ENCODE measurements at places on chromosomes 13 and 19.
A peak's percentile ranks its signal among the peaks of the same experiment; 100 is the strongest.

DNA sequence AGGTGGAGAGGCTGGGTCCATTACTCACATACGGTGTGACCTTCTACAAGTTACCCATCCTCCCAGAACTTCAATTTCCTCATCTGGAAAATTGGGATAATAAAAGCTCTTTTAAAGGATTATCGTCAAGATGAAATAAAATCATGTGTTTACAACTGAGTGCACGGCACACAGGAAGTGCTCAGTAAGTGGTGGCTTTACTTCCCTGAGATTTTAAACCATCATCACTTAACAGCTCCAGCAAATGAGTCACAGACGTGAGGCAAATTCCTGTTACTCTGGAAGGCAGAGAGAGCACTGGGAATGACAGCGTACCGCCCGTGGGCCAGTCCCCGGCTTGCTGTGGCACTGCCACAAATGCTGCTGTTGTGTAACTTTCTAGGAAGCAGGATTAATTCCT is 64.1 kb downstream of the MRPL57 start:
- no peak for DNase-seq

GRCh38 chr19:55695511-55696290 is 20.7 kb downstream of the EPN1 start:
- peak; percentile 72 for DNase-seq

DNA sequence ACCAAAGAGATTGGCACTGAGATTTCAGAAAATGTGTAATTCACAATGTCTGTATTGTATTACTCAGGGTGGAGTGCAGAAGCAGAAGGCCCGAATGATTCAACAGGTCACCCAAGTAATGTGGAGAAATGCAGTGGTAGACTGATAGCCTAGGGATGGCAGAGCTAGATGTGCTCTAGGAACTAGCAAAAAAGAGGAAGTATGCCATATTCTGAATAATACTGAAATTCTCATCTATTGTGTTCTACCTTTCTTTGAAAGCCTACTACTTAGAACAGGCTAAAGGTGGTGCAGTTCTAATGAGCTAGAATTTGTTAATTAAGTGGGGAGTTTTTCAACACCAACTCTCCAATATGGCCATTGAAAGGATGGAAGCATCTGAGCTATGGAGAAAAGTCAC is 1449.8 kb upstream of the MIR17HG start:
- no peak for DNase-seq

- DNase-seq = peak; percentile 100
Measured at GRCh38 chr19:3606690-3607289, at the start of gene TBXA2R. TBXA2R (minus strand) TSS chr19:3606875; CDS start chr19:3600634, 6,241 bp downstream.

DNA sequence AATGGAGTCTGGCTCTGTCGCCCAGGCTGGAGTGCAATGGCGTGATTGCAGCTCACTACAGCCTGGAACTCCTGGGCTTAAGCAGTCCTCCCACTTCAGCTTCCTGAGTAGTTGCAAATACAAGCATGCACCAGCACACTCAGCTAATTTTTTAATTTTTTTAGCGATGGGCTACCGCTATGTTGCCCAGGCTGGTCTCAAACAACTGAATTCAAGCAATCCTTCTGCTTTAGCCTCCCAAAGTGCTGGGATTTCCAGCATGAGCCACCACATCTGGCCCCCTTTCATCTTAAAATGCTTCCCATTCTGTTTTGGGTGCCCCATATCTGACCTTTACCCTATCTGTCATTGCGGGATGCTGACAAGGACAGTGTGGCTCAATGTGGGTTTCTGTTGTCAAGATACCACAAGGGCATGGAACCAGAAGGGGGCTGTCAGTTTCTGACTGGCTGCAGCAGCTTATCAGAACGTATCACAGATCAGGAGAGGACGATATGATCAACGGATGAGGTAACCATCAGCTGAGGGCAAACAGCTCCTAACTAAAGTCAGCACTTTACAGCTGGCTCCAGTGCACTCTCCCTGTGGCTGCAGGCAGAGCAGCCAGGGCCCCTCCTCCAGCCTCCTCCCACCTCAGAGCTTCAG is 32.4 kb downstream of the GPR42 start:
- no peak for DNase-seq

GRCh38 chr19:6087074-6087571 is 23.2 kb downstream of the RFX2 start:
- no peak for DNase-seq

- DNase-seq = no peak
Measured at GRCh38 chr13:25432691-25433090, 60.9 kb downstream of the ATP8A2 start.

- no peak for DNase-seq
Measured at GRCh38 chr13:110236831-110237261, 70.1 kb downstream of the COL4A1 start.

- peak; percentile 21 for DNase-seq
Measured at GRCh38 chr13:110055089-110055488, 251.9 kb downstream of the COL4A1 start.

DNA sequence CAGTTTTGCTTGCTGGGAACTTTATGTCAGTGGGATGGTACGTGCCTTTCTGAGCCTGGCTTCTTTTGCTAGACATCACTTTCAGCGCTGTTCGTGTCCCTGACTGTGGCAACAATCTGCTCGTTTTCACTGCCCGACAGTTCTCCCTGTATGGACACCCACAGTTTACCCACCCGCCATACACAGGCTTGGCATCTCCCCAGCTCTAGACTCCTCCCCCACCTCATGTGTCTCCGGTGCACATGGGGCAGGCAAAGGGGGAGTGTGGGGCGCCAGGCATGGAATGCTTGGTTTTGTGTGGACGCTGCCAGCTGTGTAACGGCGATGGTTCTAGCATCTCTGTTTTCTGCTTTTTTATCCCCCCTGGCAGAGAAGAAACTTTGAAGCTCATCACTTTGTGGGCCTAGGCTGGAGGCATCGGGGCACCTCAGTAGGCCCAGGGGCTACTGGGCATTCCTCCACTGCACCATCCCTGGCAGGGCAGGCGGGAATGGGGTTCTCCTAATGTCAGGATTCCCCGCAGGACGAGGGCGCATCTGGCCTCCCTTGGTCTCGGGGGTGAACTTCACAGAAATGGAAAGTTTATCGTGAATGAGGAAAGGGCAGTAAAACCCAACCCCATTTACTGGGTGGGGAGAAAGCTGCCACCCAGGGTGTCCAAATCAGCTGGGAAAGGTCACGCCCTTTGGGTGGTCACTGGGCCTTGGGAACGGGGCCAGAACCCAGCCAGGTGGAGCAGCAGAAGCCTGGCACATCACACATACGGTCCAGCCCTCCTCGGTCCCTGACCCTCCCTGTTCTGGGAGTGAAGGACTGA is 60.8 kb downstream of the CEBPG start:
- peak; percentile 6 for DNase-seq

DNA sequence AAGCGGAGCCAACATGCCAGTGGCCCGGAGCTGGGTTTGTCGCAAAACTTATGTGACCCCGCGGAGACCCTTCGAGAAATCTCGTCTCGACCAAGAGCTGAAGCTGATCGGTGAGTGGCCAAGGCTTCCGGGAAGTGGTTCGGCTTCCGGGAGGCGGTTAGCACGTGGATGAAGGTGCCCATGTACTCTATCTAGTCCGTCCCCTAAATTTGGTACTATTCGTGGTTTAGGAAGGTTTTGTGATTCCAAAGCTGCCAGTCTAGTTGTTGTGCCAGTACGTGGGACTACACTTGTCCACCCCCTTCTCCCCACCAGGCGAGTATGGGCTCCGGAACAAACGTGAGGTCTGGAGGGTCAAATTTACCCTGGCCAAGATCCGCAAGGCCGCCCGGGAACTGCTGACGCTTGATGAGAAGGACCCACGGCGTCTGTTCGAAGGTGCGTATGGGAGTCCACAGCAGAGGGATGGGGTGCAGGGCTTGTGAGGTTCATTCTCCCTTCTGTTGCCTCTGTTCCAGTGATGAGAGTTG is 579 bp downstream of the RPS9 start:
- DNase-seq = no peak

DNA sequence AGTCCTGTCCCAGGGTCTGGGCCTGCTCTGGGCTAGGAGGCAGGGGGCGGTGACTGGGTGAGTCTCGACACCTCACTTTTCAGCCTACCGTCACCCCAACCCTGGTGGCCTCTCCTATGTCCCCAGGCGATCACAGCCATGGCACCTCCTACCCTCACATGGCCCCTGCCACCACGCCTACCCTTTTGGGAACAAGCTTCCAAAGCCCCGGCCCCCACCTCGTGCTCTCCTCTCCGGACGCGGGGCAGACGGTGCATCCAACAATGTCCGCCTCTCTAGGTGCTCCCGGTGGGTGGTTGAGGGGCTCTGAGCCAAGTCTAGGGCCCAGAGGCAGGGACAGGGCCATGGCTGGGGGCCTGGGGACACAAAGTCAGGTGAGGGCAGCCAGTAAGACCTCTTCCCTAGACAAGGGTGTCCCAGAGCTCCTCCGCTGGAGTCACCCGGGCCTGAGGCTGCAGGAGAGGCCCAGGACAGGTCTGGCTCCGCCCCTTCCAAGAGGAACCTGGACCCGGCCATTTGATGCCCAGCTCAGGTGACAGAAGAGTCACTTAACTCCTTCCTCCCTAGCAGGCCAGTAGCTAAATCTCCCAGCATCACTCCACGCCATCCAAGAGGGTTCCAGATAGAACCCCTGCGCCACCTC is at the start of gene SYNE4:
Gene SYNE4, minus strand, starts transcription at position 478 of the 643 bp plus-strand sequence. Its CDS starts 132 bp downstream, at position 346.
- peak; percentile 80 for DNase-seq

GRCh38 chr13:29905845-29906244 is 55.4 kb upstream of the UBL3 start:
- no peak for DNase-seq

DNA sequence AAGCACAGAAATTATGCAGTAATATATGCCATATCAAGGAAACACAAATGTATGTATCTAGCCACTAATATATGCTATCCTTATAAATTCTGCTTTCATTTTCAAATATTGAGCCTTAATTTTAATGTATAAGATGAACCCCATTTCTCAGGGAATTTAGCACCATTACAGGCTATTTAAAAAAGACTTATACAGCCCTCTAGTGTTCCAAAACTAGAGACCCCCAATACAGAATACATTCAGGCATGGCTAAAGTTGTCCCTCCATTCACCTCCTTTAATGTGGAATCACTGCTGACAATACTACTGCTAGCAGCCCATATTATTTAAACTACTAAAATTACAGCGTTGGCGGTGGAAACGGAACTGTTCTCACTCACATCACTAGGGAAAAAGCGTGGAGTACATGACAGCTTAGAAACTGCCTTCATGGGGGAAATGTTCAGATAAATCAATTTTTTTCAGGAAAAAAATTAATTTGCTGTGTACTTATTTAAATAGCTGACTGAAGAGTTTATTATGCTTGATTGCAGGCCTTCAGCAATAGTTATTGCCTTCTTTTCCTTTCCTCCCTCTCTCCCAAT is 541.0 kb downstream of the PCDH9 start:
- no peak for DNase-seq

DNA sequence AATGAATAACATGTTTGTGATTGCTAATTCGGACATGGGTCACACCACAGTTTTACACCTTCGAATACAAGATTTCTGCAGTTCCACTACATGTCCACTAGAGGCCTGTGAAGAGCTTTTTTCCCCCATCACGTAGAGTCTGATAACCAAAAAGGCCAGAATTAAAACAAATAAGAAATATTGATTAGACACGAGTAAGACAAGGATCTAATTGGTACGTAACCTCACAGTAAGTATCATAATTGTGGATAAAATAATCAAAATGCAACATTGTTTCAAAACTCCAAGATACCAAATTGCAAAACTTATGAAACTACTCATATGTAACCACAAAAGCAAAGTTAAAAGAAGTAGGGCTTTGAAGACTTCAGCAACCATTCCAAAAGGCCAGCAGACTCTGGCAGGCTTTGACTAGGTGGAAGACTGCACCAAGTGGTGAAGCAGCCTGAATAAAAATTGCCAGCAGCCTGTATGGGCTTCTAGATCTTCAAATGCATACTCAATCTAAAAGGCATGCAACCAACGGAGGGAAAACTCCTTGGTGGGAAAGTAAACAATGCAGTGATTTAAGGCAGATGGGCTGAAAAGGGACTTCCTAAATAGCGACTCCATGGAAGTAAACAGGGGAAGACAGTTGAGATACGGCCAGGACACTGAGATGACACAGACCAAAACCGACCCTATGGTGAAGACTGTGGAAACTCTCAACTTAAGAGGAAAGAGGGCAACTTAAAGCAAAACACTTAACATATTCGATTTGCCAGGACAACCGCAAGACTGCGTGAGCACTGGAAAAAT is 56.7 kb downstream of the STARD13 start:
- no peak for DNase-seq
